ENCODE measurements at places on chromosomes 1 and 21.

GRCh38 chr1:180519846-180520245 lies 17.5 kb upstream of the ACBD6 start:
- no peak for DNase-seq

DNA sequence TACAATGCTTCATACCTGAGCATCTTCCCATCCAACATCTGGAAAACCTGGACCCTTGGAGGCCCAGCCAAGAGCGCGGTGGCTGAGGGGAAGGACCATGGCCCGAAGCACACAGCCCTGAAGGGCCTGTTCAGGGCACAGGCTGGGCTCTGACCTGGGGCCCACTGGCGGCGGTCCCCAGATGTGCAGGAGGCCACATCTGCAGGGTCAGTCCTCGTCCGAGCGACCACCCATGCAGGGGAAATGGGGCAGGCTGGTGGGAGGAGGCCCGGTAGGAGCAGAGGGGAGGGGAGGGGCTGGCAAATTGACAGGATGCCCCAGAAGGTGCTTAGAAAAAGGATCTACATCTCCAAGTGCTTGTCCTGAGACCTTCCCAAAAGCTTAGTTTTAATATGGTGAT lies 59.9 kb downstream of the DISP3 start:
- DNase-seq = no peak

GRCh38 chr1:202184750-202185460 lies 8.7 kb upstream of the LGR6 start:
- DNase-seq = peak; percentile 85

GRCh38 chr21:31022306-31022705 lies 16.0 kb downstream of the KRTAP19-8 start:
- no peak for DNase-seq

DNA sequence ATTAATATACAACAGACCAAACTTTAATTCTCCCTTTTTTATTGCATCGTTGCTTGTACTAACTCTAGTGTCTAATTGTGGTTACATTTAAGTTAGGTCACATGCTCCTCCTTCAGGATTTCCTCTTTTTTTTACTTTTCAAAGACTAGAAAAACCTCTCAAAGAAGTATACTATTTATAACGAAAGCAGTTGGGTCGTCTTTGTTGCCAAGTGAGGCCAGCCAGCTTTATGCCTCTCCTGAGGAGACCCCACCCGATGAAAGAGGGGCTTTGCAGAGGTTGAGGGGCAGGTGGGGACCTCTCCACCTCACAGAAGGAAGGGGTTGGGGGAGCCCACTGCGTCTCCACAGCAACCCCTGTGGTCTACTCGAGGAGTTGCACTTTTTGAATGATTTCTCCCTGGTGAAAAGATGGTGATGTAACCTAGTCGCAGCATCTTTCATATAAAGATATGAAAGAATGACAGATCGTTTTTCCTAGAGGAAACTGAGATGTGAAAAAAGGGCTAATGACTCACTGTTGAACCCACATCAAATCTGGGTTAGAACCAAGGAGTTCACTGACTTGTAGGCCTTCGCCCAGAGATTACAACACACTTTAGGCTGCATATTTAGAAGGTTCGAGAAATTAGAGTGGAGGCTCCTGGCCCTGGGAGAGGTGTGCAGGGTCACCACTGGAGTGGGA lies 6.4 kb downstream of the TGFB2 start:
- DNase-seq = peak; percentile 37

- peak; percentile 58 for DNase-seq
Observed at GRCh38 chr1:33433509-33434362, 2.8 kb upstream of the PHC2 start.

GRCh38 chr1:79969886-79970285 lies 963.4 kb upstream of the ADGRL4 start:
- no peak for DNase-seq

DNA sequence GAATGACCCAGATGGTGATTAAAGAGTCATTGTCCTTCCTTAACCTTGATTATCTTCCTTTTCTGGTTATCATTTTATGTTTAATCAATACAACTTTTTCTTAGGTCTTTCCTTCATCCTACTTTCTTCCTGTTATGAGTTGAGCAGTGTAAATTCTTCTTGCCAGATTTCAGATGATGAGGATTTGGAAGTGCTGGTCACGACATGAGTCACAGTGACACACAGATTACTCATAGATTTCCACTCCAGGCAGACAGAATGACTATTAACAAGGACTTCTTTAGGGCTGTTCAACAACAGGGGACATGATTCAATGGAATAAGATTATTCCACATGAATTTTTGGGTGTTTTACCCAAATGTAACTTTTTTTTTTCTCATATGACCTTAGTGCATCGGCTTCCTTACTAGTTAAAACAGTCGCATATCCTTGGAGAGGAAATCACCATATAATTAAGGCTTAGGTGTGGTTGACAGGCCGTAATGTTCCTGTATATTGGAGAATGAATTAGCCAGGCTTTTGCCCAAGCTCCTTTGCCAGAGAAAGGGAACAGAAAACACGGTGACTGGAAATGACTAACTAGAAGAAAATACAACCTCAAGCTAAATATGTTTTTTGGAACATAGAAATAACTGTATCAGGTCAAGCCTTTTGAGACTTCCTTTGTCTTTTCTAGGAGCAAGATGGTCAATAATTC lies 44.2 kb downstream of the PRRX1 start:
- DNase-seq = no peak

DNA sequence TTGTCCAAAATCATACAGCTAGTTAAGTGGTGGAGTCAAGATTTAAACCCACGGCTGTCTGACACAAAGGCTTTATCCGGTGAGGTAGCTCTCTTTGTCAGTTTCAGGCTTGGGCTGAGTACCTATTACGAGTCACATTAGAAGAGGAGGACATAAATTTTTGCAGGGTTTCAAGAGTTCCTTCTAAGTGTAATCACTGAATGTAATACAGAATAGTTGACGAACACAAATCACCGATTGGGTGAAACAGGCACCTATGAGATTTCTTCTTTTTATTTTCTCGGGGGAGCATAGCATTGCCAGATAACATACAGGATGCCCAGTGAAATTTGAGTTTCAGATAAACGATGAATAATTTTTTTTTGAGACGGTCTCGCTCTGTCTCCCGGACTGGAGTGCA lies 847 bp downstream of the PSMD4 start:
- no peak for DNase-seq

DNA sequence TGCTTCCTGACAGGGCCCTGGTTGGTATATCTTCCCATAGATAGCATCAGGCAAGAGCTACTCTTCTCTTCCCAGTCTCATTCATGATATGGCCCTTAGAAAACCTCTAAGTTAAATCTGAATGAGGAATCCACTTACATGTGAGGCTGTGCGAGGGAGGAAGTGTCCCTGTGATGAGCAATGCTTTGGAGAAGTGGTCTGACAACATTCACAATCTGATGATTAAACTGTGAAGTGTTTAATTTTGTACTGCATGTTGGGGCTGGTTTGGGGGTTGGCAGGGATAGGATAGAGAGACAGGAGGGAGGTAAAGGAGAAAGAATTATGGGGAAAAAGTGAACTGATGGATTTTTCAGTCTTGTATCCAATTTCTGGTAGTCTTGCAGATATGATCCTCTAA lies 421.2 kb upstream of the DAB1 start:
- no peak for DNase-seq

GRCh38 chr1:39184354-39184818 lies 20.1 kb upstream of the MACF1 start:
- DNase-seq = no peak

DNA sequence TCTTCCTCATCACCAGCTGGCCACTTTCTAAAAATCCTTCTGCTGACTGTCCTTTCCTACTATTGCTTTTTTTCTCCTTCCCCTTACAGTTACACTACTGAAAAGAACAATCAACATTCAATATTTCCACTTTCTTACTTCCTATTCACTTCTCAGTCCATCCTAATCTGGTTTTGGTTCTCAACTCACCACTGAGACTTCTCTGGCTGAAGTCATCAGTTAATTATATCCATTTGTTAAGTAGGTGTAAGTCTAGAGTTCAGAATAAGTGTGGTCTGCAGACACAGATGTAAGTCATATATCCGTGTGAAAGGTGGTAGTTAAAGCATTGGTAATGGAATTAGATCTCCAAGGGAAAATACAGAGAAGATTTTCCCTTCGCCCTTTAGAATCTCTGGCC lies 21.4 kb downstream of the PEA15 start:
- no peak for DNase-seq

Measured in left cardiac atrium (tissue), 4 donors.